ENCODE measurements at places on chromosomes 5 and 9.

DNA sequence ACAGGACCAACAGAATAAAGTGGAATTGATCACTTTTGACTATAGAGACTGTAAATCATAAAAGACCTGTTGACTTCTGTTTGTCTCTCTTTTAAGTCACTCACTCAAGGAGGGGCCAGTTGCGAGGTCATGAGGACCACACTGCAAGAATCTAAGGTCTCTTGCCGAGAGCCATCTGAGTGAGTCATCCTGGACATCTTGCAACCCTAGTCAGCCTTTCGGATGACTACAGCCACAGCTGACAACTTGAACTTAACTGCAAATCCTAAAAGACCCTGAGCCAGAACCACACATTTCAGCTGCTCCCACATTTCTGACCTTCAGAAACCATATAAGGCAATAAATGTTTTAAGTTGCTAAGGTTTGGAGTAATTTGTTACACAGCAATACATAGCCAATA is 129.7 kb upstream of the RAD23B start:
- no peak for DNase-seq

GRCh38 chr5:139387611-139388197 is 2.0 kb downstream of the MZB1 start:
- DNase-seq, result no peak

DNA sequence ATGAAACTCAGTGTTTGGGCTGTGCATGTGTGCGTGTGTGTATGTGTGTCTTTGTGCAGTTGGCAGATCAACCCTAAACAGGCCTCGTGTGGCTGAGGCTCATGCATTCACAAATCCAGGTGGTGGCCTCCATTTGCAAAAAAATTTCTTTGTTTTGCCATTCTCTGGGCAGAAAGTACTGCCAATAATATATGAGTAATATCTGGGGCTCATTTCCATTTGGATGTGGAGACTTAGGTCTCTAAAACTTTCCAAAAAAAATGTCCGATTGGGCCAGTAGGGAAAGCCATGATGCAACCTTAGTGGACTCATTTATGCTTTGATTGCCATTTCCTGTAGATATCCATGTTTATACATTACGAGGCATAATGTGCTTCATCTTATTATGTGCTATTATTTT is 77.9 kb upstream of the RPS23 start:
- no peak for DNase-seq

DNA sequence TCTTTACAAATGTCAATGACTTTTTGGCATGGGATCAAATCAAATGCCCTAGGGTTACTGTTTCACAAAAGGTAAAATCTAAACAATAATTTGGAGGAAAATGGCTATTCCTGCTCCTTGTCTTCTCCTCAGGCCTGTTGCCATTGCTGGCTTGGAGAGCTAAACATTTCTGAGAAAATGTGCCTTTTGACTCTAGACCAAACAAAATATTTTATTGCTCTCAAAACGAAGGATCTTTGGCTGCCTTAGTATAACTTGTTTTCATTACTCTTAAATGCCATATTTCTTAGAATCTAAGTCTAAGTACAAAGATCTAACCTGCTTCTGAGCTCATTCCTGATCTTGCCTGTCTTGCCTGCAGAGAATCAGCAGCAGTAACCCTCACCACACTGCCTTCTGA is 116.6 kb downstream of the MUSK start:
- no peak for DNase-seq

- DNase-seq, result no peak
Measured at GRCh38 chr9:19156026-19156474, 28.8 kb upstream of the PLIN2 start.

DNA sequence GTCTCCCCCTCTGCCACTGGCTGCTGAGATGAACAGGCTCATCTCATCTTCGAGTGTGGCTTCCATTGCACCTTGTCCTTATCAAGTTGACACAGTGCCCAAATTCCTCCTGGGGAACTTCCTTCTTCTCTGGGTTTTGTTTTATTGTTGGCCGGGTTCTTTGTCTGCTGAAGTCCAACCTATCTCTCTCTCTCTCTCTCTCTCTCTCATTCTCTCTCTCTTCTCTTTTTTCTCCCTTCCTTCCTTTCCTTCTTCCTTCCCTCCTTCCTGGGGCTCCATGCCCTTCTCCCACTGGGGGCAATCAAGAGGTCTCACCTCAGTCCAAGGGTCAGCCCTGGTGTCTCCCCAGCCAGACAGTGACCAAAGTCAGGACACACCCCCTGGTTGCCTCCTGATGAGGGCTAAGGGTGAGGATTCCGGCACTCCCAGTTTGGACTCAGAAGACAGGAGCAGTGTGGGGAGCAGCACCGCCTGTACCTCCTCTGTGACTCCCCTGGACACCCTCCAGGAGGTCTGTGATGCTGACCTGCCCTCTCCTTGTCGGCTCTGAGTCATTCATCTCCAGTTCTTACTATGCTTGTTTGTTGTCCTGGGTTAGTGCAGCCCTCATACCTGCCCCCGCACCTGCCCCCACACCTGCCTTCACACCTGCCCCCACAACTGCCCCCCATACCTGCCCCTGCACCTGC is 30.7 kb downstream of the KCNT1 start:
- no peak for DNase-seq

DNA sequence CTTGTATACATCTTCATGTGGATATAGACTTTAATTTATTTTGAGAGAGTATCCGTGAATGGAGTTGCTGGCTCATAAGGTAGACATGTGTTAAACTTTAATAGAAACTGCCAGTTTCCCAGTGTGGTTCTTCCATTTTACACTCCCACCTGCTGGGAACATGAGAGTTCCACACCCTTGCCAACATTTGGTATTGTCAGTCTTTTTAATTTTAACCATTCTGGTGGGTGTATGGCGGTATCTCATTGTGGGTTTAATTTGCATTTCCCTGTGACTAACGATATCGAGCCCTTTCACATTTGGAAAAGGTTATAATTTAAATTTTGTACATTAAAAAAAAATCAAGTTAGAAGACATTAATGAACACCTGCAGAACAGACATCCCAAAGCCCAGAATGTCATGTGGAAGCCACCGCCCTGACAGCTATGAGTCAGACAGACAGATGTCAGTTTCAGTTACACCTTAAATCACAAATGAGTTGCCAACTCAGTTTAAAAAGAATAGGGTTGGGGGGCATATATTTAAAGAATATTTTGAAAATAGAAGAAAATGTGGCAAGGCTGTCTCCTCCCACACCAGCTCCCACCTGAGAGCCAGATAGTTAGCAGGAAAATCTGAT is 36.9 kb downstream of the ANKRD33B start:
- DNase-seq, result no peak

GRCh38 chr5:171093598-171093997 is 215.4 kb upstream of the TLX3 start:
- no peak for DNase-seq

- no peak for DNase-seq
Measured at GRCh38 chr9:114164191-114164794, 9.0 kb downstream of the COL27A1 start.

DNA sequence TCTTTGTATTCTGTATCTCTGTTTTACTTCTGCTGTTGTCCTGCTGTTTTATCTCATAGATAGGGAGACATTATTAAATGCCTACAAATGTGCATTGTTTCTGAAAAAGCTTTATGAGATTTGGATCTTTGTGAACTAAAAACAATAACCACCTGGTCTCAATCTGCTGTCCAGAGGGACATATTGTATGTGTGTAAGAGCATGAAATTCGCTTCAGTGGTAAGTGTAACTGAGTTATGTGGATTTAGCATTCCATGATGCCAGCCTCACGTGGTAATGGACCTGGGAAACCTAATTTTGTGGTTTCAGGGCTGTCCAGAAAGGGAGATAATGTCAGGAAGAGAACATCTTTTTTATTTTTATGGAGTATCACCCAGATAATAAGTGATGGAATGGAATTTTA is 119.3 kb downstream of the GDNF start:
- no peak for DNase-seq

- no peak for DNase-seq
Measured at GRCh38 chr9:7177383-7177782, 419.6 kb downstream of the KDM4C start.

DNA sequence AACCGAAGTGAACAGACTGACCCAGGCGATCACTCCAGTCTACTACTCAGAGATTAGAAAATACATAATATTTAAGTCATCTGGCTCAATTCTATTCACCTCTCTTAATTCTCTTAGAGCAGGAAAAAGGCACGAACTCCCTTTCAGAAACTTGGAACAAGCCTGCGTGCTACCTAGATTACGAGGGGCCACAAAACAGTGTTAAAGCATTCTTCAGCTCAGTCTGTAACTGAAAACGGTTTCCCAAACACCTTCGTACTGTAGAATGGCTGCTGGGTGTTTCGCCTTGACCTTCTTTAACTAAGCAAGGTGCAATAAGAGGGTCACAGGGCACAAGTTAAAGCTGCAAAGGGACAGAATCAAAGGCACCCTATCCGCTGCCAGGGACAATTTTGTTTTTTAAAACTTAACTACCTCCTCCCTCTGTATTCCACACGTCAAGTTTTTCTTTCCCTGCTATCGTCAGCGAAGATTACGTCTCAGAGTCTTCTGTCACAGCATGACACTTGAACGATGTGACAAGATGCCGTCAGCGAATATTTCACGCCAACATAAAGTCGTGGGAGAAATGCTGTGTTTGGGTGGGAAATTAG is 687 bp downstream of the LYSMD3 start:
- no peak for DNase-seq

DNA sequence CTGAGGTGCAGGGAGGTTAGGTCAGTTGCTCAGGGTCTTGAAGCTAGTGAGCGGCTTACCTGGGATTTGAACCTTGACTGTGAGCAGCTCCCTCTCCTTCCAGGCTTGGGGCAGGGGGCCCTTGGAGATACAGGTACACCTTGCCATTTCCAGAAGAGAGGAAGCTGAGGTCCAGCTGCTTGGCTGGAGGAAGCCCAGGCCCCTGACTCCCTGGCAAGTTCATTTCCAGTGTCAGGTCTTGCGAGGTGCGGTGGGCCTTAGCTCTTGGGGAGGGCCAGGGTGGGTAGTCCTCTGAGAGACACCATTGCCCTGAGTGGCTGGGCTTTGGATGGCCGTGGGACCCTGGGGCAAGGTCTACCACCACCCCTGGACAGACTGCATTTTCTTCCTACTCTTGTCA is 9.3 kb downstream of the PPARGC1B start:
- DNase-seq, result no peak

DNA sequence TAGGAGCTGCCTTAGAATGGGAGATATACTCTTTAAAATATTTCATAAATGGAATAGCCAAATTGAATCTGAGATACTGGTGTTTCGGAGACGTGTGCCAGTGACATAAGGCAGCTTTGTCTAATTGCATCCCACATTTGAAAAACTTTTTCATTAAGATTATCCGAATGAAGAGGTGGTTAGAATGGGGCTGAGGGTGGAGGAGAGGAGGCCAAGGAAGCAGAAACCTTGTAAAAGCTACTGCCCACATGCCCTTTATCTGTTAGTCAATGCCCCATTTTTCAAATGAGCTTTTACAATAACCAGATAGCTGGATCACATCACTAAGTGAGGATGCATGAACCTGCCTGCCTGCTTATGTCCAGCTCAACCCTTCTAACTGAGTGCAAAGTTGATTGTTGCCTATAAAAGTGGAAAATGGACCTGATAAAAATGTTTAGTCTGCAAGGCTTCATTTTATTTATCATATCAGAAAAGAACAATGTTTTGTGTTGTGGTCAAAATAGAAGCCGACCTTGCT is 34.8 kb downstream of the SNX24 start:
- DNase-seq, result no peak

DNA sequence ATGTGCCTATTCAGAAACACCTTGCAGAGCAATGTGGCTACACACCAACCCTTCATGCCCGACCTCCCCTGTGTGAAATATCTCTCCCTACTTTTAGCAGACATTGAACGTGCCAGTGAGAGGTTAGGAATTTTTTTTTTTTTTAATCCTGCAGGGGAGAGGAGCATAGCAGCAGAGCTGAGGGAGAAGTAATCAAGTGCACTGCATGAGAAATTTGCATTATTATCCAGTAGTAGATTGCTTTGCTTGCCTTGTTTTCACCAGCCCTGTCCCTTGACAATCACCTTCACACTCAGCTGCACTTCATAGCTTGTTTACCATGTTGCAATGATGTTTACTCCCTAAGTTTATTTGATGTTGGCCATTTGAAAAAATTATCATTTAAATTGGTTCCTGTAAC is 489.6 kb upstream of the ZNF608 start:
- no peak for DNase-seq

DNA sequence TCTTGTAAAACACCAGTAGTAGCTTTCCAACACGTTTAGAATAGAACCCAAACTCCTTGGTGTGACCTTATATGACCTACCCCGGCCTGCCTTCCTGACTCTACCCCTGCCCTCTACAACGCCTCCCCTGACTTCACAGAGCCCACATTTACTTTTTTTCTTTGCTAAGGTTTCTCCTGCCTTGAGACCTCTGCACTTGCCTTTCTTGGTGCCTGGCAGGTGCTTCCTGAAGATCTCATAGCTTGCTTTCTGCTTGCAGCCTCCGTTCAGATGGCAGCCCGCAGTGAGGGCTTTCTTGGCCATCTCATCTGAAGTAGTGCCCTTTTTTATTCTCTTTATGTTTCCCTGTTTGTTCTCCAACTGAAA is 24.3 kb downstream of the NUP214 start:
- DNase-seq, result no peak

DNA sequence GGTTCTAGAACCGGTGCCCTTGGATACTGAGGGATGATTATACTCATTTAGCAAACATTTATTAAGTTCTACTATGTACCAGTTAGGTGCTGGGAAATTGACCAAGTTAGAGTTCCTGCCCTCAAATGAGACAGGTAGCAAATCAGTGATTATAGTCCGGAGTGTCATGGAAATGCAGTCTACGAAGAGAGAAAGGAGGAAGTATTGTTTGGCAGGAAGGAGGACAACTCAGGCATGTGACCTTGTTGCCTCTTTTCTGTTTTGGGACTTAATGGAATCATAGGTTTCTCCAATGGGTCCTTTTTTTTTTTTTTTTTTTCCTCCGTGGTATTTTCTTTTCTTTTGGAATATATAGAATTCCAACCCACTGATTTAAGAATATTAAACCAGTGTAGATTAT is 28.0 kb downstream of the OSTF1 start:
- DNase-seq, result no peak
